Right hindlimb (tissue), 1 donor: ENCODE measurements at places on chromosomes 7 and 10.

GRCh38 chr10:5195727-5196374 lies 786 bp upstream of the AKR1C4 start:
- no peak for DNase-seq

DNA sequence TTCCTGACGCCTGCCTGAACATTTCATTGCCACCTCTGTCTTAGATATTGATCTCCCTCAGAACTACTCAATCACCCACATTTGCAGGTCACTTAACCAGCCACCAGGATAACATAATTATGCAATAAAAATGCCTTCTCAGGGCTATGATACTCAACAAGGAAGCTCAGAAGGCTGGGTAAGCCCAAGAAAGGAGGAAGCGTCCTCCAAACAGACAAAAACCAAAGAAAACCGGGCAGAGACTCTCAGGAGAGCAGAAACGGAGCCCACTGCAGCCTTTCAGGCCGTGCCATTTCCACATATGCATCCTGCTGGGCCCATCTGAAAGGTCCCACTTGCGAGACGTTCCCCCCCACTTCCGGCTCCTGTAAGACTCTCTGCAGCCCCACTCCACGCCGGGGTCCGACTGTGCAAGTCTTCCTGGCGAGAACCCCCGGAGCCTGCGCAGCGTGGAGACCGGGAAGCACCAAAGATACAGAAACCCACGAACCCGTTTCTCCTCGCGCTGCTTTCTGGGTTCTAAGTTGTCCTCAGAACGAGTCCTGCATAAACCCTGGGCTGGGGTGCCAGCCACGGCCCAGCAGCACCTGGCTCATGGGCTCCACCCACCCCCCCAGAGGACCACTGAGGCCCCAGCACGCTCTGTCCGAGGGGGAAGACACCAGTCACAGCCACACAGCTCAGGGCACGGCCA lies 83.7 kb downstream of the DIP2C start:
- no peak for DNase-seq

- DNase-seq, result no peak
These were observed 143.1 kb downstream of the CRPPA start for GRCh38 chr7:16278167-16278787.

- no peak for DNase-seq
These were observed 120.4 kb downstream of the CDK6 start for GRCh38 chr7:92715963-92716362.

- no peak for DNase-seq
These were observed 70.2 kb downstream of the CAV1 start for GRCh38 chr7:116595063-116595462.

DNA sequence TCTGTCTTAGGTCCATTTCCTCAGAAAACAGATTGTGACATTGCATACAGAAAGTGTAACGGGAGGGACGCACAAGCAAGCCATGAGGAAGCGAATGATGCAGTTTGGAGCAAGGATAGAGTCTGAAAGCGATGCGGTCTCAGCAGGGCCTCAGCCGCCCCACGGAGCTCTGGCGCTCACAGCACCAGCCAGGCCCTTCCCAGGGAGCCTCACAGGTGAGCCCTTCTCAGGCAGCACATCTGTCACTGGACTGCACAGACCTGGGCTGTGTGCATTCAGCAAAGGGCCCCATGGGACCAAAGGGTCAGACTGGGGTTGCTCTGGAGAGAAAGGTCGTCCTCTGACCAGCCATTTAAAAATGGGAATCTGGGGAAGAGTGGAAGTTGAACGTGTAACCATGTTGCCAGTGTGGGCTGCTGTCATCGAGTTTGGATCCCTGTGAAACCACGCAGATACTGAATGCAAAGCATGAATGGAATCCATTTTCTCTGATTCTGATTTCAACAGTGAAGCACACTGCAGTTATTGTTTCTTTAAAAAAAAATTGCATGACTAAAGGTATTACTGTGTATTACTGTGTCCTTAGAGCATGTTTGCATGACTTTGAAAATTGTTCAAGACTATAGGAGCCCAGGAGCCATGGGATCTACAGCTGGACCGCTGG lies 350.0 kb upstream of the AKR1E2 start:
- no peak for DNase-seq

DNA sequence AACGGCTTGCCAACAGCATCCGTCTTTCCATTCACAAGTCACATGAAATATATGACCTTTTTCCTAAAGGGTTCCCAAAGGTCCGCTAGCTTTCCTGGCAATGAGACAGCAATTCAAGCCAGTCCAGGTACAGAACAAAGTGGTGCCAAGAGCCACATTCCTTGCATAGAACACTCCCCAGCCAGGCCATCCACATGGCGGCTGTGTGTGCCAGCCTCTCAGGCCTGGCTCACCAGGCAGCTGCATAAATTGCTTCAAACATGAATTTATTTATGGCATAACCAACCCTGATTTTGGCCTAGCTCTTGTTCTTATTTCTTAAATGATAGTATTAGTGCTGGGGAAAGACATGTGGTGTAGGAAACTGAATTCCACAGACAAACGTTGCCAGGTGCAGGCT lies 63.7 kb upstream of the CREB5 start:
- peak; percentile 49 for DNase-seq

GRCh38 chr7:11623093-11623678 lies 208.8 kb downstream of the THSD7A start:
- DNase-seq, result no peak

GRCh38 chr7:121517591-121517990 lies 121.5 kb upstream of the FAM3C start:
- no peak for DNase-seq

DNA sequence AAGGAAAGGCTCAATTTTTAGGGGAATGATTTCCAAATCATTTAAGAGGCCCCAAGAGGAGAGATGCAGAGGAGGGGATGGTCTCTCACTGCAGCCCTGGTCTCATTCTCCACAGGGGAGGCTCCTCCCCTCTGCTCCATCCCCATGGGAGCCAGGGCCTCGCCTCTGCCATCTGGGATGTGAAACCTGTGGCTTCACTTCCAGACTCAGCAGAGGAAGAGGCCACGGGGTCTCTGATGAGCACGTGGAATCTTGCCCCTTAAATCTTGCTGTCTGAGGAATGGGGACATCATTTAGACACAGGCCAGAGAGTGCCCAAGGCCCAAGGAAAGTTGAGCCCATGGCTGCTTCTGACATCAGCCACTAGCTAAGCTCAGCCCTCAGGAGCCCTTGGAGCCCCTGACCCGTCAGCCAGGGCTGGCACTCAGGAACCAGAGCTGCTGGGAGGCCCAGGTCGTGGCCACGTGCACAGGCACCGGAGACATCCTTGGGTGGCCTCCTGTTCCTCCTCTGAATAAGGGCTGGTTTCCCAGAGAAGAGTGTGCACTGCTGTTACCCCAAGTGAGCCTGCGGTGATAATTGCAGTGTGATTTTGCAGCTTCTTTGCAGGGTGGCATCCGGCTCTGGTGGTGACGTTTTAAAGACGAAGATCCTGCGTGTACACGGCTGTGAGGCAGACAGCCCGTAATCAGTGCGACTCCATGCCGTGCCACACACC lies 50.5 kb downstream of the VIPR2 start:
- DNase-seq, result no peak

DNA sequence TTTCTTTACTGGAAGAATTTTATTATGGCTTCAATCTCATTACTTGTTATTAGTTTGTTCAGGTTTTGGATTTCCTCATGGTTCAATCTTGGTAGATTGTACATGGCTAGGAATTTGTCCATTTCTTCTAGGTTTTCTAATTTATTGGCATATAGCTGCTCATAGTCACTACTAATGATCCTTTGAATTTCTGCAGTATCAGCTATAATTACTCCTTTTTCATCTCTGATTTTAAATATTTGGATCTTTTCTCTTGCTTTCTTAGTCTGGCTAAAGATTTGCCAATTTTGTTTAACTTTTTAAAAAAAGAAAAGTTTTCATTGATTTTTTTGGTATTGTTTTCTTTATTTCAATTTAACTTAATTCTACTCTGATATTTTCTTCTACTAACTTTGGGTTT lies 59.2 kb downstream of the SLC13A1 start:
- DNase-seq, result no peak

DNA sequence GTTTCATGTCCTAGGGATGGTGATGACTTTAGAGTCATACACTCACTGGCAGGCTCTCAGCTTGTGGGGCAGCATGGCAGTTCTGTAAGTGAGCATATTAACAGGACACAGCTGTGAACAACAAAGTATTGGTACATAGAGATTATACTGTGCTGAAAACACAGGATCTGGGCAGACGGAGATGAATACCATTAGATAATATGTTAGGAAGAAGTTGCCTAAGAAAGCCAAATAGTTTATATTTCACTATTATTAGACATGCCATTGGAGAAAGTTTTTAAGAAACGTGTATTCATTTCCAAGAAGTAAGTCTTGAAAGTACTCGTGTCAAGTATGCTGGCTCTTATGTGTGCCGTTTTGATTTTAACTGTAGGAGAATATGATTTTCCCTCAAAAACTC lies 274.5 kb downstream of the INHBA start:
- DNase-seq, result no peak

DNA sequence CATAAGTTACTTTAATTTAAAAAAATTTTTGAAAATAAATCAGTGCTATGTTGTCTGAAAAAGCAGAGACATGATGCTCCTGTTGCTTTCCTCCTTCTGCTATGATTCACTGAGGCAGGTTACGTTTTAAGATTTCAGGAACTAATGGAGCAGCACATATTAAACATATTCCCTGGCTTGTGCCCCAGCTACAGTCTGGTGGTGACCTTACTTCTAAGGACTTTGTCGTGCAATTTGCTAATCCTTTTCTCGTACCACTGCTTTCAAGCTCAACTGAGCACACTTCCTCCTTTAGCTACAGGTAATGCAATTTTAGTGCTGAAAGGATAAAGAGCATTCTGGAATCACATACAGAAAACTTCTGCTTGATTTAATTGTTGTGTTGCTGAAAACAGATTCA lies 16.2 kb upstream of the PRR15 start:
- no peak for DNase-seq

DNA sequence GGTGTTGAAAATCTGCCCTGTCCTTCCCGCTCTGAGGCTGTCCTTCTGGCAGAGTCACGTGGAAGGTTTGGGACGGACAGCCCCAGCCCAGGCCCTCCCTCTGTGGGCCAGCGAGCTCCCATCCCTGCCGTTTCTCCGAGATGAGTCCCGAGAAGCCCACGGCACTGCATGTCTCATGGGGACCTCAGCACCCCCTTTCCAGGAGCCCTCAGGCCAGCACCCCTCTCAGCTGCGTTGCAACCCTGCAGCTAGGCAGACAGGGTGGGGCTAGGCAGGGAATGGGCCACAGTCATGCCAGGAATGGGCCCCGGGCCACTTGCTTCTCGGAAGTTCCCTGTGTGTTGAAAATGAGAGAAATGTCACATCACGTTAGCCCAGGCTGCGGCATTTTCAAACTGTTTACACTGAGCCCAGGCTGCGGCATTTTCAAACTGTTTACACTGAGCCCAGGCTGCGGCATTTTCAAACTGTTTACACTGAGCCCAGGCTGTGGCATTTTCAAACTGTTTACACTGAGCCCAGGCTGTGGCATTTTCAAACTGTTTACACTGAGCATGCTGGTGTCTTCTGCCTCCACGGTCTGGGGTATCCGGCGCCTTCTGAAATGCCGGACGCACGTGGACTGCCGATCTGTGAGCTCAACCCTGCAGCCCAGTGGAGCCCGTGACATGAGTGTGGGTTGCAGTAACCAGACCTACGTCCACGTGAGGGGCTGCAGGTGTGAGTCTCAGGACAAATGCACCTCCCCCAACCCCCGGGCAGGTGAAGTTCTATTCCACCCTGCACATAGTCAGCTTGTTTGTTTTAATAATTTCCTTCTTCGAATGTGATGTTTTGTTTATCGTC lies 42.6 kb downstream of the FAM20C start:
- DNase-seq, result peak; percentile 59

- no peak for DNase-seq
These were observed 4.9 kb downstream of the TMEM270 start for GRCh38 chr7:73865738-73866445.

DNA sequence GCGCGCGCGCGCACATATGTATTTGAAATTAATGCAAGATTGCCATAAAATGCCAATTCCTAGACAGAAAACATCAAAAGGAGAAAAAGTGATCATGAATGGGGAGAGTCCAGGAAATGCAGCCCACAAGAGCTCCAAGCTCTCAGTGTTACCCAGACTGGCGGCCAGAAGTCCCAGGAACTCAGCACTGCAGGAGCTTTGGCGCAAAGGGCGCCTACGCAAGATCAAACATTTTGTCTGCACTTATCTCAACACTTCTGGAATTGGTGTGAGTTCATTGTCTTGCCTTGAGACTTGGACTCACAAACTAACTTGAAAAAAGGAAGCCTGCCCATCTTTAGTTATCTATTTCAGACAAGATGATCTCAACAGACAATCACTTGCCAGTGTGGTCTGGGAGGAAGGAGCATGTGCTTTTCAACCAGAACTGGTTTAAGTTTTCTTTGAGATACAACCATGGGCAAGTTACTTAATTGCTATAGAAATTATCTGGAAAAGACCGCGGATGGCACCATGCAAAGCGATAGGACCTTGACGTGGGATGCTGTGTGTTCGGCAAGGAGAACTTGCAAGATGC lies 77.2 kb downstream of the KIAA1549 start:
- DNase-seq, result no peak

GRCh38 chr7:7922684-7923385 lies 45.8 kb upstream of the GLCCI1 start:
- DNase-seq, result no peak

DNA sequence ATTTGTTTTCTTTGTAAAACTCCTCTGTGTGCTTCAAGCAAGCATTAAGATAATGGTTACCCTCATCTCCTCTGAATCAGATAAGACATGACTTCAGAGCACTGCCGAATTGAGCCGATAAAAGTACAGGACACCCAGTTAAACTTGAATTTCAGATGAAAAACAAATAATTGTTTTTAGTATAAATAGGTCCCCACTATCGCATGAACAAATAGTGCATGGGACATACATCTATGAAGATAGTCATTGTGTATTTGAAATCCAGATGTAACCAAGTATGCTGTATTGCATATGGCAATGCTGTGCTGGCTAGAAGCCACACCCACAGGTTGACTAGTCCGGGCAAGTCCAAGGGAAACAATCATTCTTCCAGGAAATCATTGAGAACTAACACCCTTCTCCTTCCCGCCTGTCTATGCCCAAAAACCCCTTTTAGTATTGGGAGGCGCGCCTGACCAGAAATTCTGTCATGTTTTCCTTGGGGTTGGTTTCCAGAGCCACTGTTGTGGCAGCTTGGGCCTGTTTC lies 12.6 kb upstream of the FGFR2 start:
- no peak for DNase-seq

GRCh38 chr10:103111031-103111917 lies 81.8 kb downstream of the NT5C2 start:
- peak; percentile 29 for DNase-seq

DNA sequence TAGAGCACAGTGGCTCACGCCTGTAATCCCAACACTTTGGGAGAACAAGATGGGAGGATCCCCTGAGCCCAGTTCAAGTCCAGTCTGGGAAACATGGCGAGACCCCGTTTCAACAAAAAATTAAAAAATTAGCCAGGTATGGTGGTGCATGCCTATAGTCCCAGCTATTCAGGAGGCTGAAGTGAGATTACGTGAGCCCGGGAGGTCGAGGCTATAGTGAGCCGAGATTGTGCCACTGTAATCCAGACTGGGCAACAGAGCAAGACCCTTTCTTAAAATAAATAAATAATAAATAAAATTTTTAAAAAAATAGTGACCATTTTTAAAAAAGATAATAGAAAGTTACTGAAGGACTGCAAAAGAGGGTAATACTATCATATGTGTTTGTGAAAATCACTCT lies 28.8 kb downstream of the MTPAP start:
- DNase-seq, result no peak

GRCh38 chr7:156907656-156908055 lies 14.7 kb upstream of the LMBR1 start:
- DNase-seq, result no peak

- DNase-seq, result peak; percentile 35
These were observed 654.0 kb downstream of the SDK1 start for GRCh38 chr7:3955026-3955425.
